Femur (tissue), 1 donor: ENCODE measurements at places on chromosomes 11 and 22.
A peak's percentile ranks its signal among the peaks of the same experiment; 100 is the strongest.

GRCh38 chr11:65427691-65428577 is 5.3 kb downstream of the NEAT1 start:
- peak; percentile 26 for DNase-seq

DNA sequence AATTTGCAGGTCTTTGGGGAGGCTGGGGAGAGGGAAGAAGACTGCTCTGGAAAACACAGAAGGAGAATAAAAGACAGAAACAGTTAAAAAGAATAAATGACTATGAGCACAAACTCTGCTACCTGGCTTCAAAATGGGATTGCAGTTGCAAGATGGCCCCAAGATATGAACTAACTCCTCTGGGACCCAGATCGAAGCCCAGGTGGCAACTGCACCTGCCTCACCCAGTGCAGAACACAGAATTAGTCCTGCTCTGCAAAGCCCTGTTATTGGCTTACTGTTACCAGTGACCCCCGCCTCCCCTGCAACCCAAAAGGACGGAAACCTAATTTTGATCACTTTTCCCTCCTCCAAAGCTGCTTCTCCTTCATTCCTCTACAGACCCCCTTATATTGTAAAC is 35.9 kb upstream of the POU2AF1 start:
- DNase-seq: no peak

DNA sequence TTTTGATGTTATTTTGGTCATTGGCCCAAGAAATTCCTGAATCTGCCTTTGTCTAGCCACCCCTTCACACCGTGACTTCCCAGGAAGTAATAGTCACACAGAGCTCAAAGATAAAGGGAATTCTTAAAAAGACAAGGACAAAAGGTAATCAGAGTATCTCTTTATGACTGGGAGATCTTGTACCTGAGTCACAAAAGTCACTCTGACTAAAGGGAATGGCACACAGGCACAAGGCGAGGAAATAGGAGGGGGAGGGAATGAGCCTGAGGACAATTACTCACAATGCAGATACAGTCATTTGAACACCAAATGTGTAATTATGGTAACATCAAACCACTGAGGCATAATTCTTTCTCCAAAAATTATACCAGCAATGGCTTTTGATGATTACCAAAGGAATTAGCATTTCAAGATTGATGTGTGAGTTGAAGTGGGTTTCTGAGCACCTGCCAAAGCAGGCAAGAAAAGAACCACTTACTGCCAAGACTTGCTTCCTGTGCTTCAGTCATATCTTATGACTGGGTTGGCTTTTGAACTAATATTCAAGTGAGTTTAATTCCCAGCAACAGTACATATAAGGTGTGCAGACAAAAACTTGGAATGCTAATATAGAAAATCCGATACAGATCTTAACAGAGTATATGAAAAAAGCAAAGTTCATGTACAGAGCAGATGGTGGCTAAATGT is 856.4 kb downstream of the LRRC4C start:
- no peak for DNase-seq

DNA sequence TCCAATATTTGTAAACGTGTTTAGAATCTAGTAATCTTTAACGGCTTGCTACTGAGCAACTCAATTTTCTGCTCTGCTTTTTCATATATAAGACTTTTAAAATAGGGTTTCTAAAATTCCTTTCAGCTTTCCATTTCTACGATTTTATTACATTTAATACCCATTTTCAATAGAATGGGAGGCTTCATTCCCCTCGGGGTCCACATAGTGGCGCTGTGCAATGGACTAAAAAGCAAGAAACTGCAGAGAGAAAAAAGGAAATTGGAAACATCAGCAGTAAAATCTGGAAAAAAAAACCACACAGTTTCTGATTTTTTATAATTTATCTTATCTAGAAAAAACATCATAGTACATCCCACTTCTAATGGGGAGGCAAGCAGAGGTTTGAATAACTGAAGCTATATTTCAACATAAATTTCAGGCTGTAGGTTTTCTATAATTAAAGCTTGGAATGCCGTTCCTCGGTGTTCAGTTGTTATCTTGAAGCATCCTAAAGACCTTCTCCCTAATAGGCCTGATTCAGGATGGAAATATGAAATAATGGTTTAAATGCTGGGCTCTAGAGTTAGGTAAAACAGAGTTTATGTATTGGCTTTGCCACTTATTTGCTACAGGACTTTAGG is 18.7 kb upstream of the JHY start:
- peak; percentile 65 for DNase-seq

GRCh38 chr22:39283322-39284141 is 35.9 kb downstream of the RPL3 start:
- DNase-seq: peak; percentile 66

GRCh38 chr22:50014655-50015401 is 2.3 kb upstream of the IL17REL start:
- peak; percentile 17 for DNase-seq

DNA sequence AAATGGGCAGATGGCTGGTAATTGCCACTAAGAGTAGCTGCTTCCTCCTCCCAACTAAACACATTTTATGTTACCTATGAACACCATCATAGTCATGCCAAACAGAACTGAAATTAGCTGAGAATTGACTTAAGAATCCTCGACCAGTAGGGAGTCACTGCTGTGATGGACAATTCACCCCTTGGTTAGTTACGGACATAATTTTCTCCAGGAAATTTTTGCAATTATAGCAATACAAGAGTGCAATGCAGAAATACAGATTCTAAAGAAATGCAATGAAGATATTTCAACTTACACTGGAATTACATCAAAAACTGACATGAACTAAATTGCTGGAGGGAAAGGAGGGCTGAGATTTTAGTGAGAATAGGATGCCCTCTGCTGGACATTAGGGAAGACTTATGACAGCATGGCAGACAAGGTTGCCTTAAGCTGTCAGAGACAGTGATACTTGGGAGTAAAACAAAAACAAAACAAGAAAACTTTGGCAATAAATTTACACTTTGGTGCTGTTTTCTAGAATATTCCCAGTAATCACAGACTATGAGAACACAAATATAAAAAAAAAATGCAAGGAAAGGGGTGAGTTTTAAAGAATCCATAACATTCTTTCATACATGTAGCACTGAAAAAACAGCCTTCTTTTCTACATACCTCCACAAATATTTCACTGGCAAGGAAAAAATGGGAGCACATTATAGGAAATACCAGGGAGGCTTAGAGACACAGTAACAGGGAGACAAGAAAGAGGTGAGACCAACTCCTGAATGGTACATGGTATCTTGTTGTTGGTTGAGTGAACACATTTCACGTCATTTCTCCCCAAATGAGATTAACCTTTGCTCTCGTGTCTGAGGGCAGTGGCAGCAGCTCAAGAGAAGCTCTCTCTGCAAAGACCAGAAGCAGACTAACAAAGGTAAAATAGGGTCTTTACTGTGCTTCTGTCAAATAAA is 11.2 kb upstream of the PPP2R1B start:
- peak; percentile 33 for DNase-seq

GRCh38 chr22:18985780-18986179 is 49.7 kb upstream of the PRODH start:
- DNase-seq: no peak

DNA sequence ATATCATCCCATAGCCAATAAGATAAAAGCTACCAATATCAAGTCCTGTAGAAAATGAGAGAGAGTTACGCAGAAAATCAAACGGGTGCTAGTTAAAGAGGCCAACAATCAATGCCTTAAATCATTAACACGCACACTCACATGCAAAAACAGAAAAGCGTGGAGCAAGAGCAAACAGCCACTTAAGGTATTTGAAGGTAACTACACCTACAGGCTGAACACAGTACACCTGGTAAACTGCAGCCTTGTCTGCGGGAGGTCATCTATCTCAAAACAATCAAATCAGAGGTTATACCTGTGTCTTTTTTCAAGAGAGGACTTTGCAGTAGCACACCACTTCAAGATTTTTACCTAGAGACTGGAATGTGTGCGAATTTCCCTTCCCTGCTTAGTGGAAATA is 23.6 kb downstream of the SLC35F2 start:
- no peak for DNase-seq

DNA sequence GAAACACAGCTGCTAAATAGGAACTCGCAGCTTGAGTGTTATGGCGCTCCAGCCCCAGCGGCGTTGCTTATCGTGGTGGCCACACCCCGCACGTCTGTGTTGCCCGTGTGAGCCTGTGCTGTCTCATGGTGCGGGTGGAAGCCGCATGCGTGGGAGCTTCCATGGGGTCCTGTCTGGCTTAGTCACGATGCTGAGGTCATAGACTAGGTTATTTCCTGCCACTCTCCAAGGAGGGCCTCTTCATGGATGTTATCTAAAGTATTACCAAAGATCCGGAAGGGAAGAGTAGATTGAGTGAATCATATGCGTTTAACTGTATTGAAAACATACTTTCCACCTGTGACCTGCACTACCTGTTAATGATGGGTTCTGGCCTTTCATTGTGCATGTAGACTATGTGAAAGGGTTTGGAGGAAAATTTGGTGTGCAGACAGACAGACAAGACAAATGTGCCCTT is 21.7 kb downstream of the CTTN start:
- no peak for DNase-seq

DNA sequence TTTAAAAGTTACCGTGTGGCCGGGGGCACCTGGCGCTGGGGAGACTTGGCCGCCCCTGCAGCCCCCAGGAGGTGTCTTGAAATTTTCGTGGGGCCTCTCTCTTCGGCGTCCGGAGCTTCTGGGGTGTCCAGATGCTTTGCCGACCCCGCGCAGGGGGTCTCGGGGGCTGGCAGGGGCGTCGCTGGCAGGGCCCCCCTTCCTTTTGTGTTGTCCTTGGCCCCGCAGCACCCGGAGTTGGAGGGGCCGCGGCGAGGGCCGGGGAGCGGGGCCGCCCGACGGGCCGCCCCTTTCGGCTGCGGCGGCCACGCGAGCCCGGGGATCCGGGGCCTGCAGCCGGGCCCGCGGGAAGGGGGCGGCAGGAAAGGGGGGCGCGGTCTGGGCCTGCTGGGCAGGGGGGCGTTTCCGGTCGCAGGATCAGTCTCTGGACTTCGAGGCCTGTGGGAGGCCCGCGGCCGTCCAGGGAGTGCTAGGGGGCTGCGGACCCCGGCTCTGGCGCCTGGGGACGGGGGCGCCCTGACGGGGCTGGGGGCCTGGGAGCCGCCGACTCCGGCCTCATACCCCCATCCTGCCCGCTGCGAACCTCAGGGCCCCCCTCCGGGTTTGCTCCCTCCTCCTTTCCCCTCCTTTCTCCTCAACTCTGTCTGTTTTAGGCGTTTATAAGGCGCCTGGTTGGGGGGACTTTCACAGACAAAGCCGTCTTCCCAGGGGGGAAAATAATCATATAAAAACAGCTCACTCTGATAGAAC is 869 bp downstream of the ZC3H7B start:
- DNase-seq: peak; percentile 65

- peak; percentile 17 for DNase-seq
Measured at GRCh38 chr11:104926771-104927611, 28.7 kb upstream of the CASP12 start.

GRCh38 chr11:87295237-87295636 is 257.5 kb downstream of the TMEM135 start:
- DNase-seq: no peak

DNA sequence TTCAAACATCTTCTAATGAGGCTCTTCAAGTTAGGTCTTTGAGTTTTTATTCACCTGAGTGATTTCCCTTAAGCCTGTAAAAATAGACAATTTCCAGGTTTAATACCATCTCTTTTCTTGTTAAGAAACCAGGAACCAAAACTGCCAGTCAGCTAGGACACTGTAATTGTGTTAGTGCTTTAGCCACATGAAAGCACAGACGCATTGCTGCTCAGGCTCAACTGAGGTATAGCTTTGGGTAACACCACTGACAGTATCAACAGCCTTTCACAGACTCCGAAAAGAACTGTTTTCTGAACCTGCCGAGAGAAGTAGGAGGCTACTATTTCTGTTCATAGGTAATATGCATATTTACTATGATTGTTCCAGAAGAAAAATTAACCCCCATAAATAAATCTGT is 768.7 kb downstream of the ETS1 start:
- no peak for DNase-seq

DNA sequence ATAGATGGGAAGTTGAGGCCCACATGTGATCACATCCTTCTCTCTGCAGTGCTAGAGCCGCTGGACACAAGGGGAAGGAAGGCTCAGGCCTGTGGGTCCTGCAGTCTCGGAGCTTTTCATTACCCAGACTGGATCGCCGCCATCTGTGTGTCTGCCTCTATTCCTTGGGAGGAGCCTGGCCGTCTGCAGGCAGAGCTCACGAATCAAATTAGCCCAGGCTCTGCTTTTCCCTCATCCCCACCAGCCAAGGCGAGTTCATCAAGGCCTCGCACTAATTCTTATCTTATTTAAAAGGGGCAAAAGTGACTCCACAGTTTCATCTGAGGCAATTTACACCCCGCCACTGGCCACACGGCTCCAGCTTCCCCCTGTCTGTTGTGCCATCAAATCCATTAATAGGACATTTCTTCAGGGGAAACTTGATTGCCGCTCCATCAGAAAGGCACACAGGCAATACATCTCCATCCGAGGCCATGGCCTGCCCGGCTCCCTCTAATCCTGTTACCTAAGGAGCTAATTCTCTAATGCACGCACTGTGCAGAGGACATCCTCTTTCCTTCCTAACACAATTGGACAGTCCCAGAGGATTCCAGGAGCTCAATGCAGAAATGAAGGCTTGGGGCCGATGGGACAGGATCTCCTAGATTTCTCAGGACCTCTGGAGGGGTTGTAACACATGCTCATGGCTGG is 3.3 kb upstream of the HTR3A start:
- no peak for DNase-seq

GRCh38 chr11:46176421-46176820 is 55.2 kb upstream of the PHF21A start:
- DNase-seq: no peak

DNA sequence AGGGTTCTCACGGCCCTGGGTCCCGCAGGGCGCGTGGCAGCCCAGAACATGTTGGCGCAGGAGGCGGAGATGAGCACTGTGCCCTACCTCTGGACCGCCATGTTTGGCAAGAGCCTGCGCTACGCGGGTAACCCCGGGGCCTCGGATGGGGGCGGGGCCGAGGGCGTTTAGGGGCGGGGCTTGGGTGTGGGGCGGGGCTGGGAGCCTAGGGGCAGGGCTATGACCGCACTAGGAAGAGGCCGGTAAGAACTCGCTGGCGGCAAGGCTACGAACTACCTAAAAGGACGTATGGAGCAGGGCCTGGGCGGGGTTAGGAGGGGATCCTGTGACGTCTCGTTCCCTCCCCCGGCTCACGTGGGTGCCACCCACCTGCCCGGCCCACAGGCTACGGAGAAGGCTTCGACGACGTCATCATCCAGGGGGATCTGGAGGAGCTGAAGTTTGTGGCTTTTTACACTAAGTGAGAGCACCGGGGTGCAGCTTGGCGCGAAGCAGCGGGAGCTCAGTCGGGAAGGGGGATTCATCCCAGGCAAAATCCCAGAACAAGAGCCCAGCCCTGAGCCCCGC is 2.8 kb upstream of the LZTR1 start:
- DNase-seq: peak; percentile 78
